ENCODE measurements at places on chromosomes 13 and 19.

DNA sequence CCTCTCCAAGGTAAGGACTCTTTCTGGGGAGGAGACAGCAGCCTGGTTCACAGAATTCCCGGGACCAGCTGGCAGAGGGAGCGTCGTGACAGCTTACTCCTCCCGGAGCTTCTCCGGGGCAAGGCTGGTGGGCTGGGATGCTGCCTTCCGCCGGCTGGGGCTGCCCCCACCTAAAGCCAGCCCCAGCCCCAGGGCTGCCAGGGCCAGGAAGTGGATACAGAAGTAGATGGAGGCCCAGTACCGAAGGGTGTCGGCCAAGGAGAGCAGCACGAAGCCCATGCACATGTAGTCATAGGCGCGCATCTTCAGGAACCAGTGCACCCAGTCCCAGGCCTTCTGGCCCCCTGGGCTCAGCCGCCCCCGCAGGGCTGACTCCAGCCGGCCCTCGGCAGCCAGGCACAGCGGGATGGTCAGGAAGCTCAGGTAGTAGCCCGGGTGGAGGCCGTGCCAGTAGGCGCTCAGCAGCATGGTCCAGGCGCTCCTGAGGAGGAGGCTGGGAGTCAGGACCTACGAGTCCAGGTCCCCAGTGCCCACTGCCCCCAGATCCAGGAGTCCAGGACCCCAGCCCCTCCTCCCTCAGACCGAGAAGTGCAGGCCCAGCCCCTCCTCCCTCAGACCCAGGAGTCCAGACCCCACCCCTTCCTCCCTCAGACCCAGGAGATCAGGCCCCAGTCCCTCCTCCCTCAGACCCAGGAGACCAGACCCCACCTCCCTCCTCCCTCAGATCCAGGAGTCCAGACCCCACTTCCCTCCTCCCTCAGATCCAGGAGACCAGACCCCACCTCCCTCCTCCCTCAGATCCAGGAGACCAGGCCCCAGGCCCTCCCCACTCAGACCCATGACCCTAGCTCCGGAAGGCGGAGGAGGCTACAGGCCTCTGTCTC lies 1.2 kb upstream of the TMC4 start:
- no peak for DNase-seq

DNA sequence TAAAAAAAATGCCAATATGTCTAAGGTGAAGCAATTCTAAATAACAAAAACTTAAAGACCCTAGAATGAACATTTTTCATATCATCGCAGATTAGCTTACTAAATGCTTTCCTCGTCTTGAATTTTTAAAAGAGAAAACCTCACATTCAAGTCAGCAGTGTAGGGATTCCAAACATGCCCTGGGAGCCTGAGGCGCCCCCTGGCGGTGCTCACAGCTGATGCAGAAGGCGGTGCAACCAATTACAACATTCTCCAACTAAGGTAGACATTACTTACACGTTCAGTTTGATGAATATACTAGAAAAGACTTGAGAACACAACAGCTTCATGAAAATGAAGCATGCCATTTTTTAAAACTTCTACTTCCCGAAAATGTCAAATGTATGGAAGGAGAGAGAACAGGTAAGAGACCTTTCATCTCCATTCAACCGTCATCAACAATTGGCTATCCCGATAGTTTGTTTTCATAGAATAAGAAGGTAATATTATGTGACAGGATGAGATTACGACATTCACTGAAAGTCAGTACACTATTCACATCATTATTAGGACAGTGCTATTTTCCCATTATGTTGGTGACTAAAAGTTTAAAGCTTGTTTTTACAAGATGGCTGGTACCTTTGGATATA lies 304.4 kb downstream of the DCLK1 start:
- DNase-seq = no peak

- no peak for DNase-seq
These were observed 209.2 kb downstream of the KCTD12 start for GRCh38 chr13:76677043-76677442.

GRCh38 chr13:50594276-50595051 lies 249.0 kb downstream of the DLEU7 start:
- no peak for DNase-seq

DNA sequence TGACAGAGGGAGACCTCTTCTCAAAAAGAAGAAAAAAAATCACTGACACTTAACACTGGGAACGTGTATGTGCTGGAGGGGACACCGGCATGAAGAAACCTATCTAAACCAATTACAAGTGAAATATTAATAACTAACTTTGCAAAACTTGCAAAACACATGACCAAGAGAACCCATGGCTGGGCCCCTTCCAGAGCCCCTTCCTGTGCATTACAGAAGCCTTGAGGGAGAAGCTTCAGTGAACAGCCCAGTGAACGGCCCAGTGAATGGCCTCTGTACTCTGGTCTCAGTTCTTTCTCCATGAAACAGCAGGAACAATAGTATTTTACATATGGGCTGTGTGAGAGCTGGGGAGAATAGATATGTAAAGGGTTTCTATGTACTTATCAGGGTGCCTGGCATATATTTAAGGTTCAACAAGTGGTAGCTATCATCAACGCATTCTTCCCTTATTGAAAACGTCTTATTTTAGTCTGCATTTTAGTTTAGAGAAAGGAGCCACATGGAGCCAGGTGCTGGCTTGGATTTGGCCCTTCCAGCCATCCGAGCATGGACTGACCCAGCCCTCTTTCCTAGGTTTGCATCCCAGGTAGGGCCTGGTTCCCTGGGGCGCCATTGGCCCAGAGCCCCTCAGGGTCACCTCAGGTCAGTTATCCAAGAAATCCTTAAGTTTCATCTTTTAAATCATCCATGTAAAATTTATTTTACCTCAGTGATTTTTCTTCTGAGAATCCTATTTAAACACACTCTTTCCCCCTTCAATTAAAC lies 54.5 kb downstream of the CCDC70 start:
- no peak for DNase-seq

- no peak for DNase-seq
These were observed 20.4 kb downstream of the CEACAM3 start for GRCh38 chr19:41816761-41817160.

DNA sequence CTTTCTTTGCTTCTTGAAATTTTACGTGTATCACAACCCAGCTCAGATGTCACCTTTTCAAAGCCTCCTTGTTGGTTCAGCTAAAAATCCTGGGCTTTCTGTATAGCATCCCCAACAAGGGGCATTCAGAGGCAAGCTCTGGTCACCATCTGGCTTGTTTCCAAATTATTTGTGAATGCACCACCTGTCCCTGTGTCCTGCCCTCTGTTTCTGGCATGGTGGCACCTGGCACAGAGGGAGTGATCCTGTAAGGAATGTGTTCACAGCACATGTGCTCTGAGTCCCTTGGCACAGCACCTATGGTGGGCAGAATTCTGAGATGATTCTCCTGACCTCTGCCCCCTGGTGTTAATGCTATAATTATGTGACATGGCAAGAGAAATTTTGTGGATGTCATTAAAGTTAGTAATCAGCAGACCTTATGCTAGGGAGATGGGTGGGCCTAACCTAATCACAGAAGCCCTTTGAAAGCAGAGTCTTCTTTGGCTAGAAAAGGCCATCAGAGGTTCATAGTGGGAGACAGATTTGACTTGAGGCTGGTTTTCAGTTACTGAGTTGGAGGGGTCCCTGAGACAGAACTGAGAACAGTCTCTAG lies 76.3 kb downstream of the ZNF429 start:
- no peak for DNase-seq

DNA sequence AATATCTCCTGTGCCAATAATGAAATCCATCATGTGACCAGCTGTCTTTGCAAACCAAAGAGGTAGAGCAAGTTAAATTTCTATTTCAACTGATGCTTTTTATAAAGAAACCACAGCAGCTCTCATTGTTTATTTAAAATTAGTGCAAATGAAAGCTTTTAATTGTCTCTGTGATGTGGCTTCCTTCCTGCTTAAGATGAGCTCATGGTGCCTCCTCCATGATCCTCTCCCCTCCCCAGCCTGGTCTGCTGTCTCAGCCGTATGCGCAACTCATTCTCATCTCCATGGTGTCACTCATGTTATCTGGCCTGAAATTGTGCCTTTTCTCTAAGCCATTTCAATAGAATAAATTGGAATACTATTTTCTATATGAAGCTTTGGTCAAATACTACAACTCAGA lies 270.6 kb downstream of the FGF14 start:
- DNase-seq = no peak

- peak; percentile 97 for DNase-seq
These were observed 71.5 kb downstream of the NUFIP1 start for GRCh38 chr13:44917589-44918325.

- DNase-seq = no peak
These were observed 1.7 kb downstream of the MPV17L2 start for GRCh38 chr19:18194554-18195238.

- DNase-seq = no peak
These were observed 73.9 kb upstream of the SPATA13 start for GRCh38 chr13:24086642-24087041.

DNA sequence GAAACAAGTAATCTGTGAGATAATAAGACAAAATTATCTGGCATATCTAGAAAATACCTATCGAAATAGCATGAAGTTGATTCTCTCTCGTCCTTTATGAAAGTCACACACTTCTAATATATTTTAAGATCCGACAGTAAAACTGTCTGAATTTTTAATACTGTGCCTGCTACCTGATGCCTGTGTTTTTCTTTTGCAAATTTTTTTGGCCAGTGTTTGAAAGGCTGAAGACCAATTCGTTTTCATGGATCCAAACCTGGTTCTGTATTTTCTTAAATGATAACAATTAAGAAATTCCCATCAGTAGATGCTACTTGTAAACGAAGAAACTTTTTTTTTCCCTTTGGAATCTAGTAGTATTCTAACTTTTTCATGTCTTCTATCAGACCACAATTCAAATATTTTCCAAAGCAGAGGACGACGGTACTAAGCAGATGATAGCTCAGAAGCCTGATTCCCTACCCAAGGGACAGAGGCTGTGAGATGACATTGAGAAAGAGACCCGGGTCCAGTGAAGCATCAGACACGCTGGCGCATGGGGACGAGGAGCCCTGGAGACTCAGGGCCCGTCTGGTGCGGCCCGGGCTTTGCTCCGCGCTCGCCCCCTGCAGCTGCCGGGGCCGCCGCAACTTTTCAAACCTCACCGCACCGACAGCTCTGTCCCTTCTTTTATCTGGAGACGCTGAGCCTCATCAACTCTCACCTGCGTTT lies 49.5 kb upstream of the PABPC3 start:
- no peak for DNase-seq

DNA sequence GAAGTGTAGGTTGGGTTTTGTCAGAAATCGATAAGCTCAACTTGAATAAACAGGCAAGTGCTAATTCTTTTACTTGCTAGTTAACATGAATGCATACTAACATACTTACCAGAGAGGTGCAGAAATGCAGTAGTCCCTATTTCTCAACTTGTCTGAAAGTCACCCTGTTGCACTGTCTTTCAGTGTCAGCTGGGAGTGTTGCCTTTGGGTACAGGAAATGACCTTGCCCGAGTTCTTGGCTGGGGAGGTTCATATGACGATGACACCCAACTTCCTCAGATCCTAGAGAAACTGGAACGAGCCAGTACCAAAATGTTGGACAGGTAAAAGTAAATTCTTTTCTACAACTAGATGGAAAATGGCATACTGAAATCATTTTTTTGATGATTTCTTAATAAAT lies 103.5 kb upstream of the AKAP11 start:
- DNase-seq = no peak

GRCh38 chr13:43000676-43001075 lies 8.6 kb upstream of the EPSTI1 start:
- no peak for DNase-seq

- DNase-seq = no peak
These were observed 389.3 kb downstream of the SUCLA2 start for GRCh38 chr13:47611664-47612288.

DNA sequence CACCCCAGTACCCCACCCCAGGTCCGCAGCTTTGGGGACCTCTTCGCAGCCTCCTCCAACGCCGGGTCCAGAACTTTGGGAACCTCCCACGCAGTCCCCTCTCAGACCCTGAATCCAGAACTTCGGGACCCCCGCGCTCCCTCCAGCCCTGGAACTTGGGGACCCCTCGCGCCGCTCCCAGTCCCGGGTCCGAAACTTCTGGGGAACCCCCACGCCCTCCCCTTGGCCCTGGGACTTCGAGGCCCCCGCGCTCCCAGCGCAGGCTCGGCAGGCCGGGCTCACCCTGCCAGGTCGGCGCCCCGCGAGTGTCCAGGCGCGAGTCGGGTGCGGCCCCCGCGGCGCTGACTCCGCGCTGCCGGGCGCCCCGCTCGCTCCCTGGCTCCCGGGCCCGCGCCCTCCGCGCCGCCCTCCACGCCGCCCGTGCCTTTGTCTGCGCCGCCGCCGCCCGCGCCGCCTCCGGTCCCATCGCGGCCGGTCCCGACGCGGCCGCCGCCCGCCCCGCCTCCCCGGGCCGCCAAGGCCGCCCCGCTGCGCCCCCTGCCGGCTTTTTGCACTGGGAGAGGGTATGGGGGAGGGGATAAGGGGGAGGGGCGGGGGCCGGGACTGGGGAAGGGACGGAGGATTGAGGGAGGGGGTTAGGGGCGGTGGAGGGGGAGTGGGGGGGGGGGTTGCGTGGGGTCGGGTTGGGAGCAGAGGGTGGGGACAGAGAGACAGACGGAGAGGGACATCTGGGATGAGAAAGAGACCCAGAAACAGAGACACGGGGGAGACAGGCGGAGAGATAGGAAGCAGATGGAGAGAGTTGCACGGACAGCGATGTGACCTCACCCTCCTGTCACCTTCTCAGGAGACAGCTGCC lies at the start of gene HOMER3:
TSS of gene HOMER3 (minus strand) at position 449 of the 859 bp plus-strand sequence. CDS start 2,235 bp downstream, outside the sequence.
- peak; percentile 62 for DNase-seq

DNA sequence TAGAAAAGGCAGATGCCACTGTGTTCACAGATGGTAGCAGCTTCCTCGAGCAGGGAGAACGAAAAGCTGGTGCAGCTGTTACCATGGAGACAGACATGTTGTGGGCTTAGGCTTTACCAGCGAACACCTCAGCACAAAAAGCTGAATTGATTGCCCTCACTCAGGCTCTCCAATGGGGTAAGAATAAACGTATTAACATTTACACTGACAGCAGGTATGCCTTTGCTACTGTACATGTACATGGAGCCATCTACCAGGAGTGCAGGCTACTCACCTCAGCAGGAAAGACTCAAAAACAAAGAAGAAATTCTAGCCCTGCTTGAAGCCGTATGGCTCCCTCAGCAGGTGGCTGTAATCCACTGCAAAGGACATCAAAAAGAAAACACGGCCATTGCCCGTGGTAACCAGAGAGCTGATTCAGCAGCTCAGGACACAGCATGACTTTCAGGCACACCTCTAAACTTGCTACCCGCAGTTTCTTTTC lies 197.7 kb downstream of the ZNF737 start:
- no peak for DNase-seq

DNA sequence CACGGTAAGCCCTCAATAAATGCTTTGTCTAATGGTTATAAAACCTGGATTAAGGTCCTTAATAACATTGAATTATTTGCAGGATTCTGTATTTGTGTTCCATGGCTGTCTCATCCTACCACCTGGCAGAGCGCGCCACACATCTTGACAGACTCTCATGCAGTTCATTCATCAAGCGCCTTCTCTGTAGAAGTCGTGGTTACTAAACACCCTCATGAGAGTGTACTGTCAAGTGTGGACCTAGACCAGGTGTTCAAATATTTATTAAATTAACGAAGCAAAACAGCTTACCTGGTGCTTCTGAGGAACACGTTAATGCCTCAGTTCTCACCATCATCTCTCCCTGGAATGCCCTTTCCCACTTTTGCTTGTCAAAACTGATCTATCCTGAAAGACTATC lies 13.1 kb upstream of the FBXL3 start:
- DNase-seq = no peak

Measured in T follicular helper cell (primary cell).